BJ (cell line): ENCODE measurements at places on chromosomes 12 and 14. TPM values are rescaled to one million over a fixed set of nuclear protein-coding genes. Genes with fewer than 3 reads are reported as not detected.

- DNase-seq: no peak
Observed at GRCh38 chr14:100826391-100827100, 628 bp downstream of the MEG3 start.

DNA sequence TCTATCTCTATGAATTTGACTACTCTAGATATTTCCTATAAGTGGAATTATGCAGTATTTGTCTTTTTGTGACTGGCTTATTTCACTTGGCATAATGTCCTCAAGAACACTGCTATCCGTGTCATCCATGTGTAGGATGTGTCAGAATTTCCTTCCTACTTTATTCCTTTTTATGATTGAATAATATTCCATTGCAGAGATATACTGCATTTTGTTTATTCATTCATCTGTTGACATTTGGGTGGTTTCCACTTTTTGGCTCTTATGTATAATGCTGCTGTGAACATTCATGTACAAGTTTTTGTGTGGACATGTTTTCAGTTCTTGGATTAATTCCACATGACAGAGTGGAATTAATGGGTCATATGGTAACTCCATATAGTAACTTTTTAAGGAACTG, 45.7 kb upstream of the ATP2A2 start:
- DNase-seq: no peak

- DNase-seq: no peak
Observed at GRCh38 chr12:48165089-48165981, 8.0 kb upstream of the ASB8 start.

- no peak for DNase-seq
Observed at GRCh38 chr12:109714141-109714912, 702 bp downstream of the FAM222A start.

The HVCN1 gene
- 2.6 and 3.9 TPM in 2 replicates for polyA plus RNA-seq

The OR4K5 gene
- not detected in 2 replicates for polyA plus RNA-seq

GRCh38 chr14:31025367-31026076, at the start of gene AP4S1:
TSS of gene AP4S1 (plus strand) at chr14:31025649. CDS start at chr14:31066197, 40,548 bp downstream.
- no peak for DNase-seq

DNA sequence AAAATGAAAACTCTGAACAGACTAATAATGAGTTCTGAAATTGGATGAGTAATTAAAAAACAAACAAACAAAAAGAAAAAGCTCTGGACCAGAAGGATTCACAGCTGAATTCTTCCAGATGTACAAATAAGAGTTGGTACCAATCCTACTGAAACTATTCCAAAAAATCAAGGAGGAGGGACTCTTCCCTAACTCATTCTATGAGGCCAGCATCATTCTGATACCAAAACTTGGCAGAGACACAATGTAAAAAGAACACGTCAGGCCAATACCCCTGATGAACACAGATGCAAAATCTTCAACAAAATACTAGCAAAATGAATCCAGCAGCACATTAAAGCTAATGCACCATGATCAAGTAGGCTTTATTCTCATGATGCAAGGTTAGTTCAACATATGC, 183.9 kb upstream of the CNOT2 start:
- DNase-seq: no peak

- no peak for DNase-seq
Observed at GRCh38 chr14:54792288-54792687, 110.3 kb downstream of the GCH1 start.

- no peak for DNase-seq
Observed at GRCh38 chr12:104877103-104877705, 80.9 kb downstream of the SLC41A2 start.

GRCh38 chr12:68469113-68469512, 137.0 kb upstream of the MDM1 start:
- DNase-seq: no peak

The SMAGP gene
- polyA plus RNA-seq: 54.7 and 57.6 TPM in 2 replicates

The FIGNL2 gene
- polyA plus RNA-seq: 0.01 TPM in 1 of 2 replicates, not detected in the other

The AQP2 gene
- not detected in 2 replicates for polyA plus RNA-seq

DNA sequence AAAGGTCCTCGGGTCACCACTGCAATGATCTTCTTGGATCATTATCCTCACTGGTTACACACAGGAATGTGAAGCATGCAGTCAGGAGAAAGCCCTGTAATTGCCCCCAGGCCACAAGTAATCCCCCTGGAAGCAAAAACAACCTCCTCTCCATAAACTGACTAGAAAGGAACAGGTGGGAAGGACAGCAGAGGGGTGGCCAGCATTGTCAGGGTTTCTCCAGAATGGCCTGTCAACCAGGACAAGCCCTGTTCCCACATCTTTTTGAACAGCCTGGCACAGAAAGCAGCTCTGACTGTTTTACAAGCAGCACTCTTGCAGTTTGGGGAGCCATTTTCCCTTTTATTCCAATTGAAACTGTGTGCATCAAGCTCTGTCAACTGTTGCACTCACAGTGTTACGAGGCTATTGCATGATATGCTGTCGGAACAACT, 36.1 kb downstream of the TMCC3 start:
- DNase-seq: no peak

The DPF3 gene
- polyA plus RNA-seq: 3.6 and 4.3 TPM in 2 replicates

DNA sequence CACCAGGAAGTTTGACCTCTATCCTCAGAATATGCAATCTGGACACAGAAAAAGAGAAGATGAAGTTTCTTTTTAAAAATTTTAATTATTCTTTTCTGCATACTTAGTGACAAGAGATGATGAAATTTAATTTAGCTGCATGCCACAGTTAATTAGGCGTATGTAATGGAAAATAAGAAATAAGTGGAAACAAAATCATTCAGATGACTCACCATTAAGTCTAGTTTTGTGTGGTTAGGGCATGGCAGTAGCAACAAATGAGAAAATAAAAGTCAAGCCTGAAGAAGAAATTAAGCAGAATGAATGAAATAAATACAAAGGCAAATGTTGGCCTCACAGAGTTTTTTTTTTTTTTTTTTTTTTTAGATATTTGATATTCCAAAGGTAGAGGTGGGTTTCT, 30.9 kb upstream of the KLRD1 start:
- DNase-seq: no peak

DNA sequence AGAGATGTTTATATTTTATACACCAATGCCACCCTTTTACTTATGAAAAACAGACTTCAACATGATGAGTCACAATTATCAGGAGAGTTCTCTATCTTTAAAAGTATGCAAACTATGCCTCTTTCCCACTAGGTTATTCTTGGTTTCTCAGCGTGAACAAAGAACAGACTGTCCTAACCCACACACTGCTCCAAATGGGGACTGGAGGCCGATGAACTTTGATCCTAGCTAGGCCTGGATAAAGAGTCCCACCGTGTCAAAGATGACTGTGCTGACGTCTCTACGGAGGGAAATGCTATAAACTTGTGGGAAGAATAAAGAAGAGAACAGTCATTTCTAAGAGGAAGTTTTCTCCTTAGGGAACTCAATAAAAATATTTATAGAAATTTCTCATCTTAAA, 160.1 kb downstream of the EPS8 start:
- peak; percentile 92 for DNase-seq

GRCh38 chr12:15556411-15557102, 232.6 kb downstream of the EPS8 start:
- DNase-seq: no peak

The TMEM121 gene
- 4.0 and 4.6 TPM in 2 replicates for polyA plus RNA-seq

DNA sequence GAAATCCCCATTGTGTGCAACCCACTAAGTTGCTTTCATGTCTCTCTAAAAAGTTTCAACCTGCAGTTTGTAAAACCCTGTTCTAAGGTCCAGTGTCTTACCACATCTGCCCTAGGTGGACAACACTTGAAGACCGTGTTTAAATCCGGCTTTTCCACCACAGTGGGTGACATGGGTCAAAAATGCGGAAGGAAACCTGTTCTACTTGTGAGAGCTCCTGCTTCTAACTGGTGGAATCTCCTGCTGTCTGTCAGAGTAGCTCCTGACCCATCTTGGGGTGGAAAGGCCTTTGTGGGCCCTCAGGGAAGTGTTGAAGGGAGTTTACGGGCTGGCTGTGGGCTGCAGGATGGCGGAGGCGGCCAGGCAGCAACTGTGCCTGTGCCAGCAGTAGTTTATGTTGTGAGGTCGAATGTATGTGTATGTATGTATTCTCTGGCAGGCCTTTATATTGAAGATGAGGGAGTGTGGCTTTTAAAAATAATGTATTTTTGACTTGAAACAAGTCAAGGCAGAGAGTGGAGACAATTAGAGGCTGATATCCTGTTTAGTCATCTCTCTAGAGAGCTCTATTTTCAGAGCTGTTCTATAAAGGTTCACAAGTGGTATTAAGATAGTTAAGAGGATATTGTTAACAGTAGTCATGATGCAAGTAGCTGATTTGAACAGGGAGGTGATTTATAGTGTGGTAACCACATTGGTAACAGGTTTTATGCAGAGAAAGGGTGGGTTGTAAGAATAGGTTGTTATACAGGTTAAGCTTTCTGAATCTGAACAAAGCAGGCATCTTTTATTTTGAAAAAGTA, 67.0 kb downstream of the PRKCH start:
- DNase-seq: no peak

- DNase-seq: no peak
Observed at GRCh38 chr14:84458881-84459280, 1071.1 kb upstream of the FLRT2 start.

DNA sequence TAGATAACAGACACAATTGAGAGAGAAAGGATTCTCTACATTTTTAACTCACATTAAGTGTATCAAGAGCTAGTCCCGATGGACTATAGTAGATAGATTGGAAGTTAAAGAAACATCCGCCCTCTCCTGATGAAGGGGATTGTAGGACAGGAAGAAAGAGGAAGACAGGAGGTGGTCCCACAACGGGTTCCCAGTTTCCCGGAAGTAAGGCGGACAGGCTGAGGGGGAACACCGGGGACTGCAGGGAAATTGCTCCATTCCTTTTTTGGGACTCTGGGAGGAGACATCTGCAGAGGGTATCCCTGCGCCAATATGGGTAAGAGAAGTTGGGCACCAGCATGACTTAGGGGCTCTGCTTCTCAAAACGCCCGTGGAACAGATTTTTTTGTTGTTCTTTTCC, 177.5 kb upstream of the ATF7IP start:
- no peak for DNase-seq

DNA sequence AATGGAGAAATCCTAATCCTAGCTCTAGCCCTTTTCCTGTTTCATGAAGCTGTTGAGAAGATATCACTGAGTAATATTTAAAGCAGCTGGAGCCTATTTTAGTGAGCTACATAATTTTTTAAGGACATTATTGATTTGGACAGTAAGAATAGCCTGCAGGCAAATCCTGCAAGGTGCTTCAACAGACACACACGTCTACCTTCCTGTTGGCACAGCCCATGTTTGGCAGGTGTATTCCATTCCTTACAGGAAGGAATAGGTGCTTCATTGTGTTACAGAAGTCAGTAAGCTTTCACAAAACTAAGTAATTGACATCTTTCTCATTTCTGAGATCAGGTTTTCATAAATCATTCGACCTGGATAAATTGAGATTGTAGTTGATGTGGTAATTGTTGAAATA, 50.6 kb downstream of the FOXA1 start:
- no peak for DNase-seq

The FAM186B gene
- 0.11 and 0.12 TPM in 2 replicates for polyA plus RNA-seq

The APOF gene
- polyA plus RNA-seq: not detected in 2 replicates

DNA sequence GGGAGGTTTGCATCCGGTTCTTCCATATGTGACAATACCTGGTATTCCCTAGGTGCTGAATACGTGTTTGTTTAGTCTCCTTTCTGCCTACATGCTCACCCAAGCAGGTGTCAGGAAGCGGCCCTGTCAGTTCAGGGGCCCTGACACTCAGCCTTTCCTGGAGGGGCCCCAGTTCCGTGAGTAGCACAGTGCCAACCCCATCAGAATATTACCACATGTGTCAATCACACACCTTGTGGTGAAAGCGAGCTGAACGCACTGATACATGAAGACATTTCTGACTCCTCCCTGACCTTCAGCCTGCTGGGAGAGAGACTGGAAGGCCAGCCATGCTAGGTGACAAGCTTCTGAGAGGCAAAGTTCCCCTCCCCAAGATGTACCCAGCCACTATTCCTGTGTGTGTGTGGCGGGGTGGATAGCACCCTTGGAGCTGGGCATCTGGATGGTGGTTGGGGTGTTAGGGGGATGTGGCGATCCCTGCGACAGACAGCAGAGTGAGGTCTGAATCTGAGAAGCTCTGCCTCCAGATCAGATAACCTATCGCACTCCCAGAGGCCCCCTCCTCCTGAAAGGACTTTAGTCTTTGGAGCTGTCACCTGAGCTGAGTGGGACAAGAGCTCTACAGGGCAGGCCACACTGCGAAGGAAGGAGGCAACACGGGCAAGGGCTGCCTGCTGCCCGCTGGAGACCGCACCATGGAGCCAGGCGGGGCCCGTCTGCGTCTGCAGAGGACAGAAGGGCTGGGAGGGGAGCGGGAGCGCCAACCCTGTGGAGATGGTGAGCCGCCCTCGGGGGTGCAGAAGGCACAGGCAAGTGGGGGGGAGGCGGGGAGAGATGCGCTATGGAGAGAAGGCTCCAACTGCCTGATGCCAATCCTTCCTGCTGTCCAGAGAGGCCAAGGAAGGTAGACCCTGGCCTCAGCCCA, at the start of gene SOAT2:
SOAT2 (plus strand) TSS at position 604 of the 925 bp plus-strand sequence; CDS start at position 696, 92 bp downstream.
- DNase-seq: no peak

DNA sequence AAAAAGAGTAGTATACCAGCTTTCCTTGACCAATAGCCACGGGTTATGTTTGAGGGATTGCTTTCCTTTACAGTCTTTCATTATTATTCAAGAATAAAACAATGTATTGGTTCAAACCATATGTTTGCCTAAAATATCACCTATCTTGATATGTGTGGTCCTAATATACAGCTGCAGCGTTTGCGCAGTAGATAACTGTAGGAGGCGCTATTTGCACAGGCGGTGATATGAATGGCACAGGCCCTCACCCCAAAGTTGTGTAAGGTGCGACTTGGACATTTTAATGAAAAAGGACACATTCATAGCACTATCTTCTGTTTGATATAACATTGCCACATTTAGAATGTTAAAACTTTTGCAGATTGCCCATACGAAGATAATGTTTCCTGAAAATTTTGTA, 298.4 kb downstream of the TRHDE start:
- DNase-seq: no peak

- DNase-seq: no peak
Observed at GRCh38 chr14:91866511-91867295, 633 bp downstream of the TC2N start.

DNA sequence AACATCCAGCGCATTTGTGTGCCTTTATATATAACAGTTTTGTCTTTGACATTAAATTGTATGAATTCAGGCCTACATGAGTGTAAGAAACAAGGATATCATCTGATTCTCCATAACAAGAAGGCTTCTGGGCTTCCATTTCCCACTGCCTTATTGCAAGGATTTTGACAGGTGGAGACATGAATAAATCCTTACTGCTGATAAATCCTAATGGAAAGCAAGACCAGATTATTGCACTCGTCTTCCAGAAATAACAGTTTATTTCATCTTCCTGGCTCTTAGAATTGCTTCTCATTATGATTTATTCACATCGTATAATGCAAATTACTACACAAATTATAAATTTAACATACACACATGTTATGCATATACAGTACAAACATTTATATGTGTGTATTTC, 348.1 kb downstream of the MDGA2 start:
- DNase-seq: no peak

GRCh38 chr12:89084751-89085150, 267.6 kb downstream of the DUSP6 start:
- no peak for DNase-seq

The PRR4 gene
- 2.6 and 4.2 TPM in 2 replicates for polyA plus RNA-seq

DNA sequence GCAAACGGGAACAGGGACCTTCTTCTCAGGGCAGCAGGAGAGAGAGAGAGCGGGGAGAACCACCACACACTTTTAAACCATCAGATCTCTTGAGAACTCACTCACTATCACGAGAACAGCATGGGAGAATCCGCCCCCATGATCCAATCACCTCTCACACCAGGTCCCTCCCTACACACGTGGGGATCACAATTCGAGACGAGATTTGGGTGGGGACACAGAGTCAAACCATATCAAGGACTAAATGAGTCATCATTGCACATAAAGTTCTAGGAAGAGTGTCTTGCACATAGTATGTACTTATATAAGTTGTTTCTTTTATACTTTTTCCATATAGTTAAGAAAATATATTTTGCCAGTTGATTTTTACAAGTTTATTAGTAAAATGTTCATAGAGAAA, 17.6 kb upstream of the NTN4 start:
- no peak for DNase-seq
